ENCODE measurements at places on chromosomes 12 and 14. TPM values are rescaled to one million over a fixed set of nuclear protein-coding genes. Genes with fewer than 3 reads are reported as not detected.

KIF26A gene
- total RNA-seq, result 0.77 TPM

KRT85 gene
- total RNA-seq, result not detected

GNB3 gene
- total RNA-seq, result 1.0 TPM

ALKBH2 gene
- total RNA-seq, result 19.5 TPM

ESYT1 gene
- 80.8 TPM for total RNA-seq

KERA gene
- not detected for total RNA-seq

MAP4K5 gene
- total RNA-seq, result 23.5 TPM

NPFF gene
- total RNA-seq, result not detected

TMPRSS12 gene
- not detected for total RNA-seq

EXOC3L4 gene
- not detected for total RNA-seq

Measured in H4 (cell line).